ENCODE measurements at places on chromosomes 7 and 10.

DNA sequence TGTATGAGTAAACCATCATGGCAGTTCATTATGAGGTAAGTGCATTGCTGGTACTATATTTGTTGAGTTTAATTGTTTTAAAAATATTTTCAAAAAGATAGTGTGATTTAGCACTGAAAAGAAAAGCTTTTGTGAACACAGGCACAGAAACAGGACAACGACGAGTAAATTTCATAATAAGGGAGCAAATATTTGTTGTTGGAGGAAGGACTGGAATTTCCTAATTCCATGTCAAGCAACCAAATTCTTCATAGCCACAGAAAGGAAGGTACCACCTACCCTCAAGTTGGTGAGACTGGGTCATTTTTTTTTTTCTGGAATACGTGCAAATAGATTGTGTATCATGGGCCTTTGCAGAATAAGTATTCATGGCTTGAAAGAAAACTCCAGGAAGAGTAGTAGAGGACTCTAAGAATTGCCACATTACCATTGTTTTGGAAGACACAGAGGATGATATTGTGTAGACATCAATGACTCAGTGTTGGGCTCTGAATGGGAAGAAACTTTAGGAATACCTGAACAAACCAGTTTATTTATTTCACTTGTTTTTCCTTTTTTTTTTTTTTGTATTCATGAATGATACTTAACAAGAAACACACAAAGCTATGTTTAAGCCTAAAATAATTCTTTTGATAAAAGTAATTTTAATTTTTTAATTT, 7.8 kb downstream of the UBE2D4 start:
- DNase-seq, result no peak

GRCh38 chr10:44651834-44652233, 259.3 kb upstream of the TMEM72 start:
- no peak for DNase-seq

DNA sequence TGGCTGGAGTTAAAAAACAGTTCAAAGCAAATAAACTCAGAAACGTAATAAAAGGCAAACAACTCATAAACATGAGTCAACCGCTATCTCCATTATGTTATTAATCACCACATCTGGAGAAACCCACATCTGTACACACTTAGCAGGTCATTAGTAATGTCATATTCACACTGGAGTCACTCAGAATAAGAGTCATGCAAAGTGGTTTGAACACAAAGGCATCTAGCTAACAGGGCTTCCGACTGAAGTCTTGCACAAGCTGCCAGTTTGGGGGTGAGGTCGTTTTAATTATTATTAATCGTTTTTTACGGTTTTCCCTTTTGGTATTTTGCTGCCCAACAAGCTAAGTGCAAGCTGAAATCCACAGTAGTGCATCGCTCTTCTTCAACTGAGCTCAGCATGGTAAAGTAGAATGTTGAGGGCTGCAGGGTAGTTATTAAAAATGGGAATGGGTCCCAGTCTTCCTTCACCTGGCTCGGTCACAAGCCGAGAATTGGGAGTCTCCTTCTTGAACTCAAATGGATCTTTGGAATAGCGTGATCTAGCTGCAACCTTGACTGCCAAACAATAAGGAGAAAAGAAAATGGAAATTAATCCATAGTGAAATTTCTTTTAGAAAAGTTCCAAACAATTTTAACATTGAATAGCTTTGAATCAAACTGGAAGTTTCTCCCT, 663.5 kb downstream of the KCNMA1 start:
- no peak for DNase-seq

DNA sequence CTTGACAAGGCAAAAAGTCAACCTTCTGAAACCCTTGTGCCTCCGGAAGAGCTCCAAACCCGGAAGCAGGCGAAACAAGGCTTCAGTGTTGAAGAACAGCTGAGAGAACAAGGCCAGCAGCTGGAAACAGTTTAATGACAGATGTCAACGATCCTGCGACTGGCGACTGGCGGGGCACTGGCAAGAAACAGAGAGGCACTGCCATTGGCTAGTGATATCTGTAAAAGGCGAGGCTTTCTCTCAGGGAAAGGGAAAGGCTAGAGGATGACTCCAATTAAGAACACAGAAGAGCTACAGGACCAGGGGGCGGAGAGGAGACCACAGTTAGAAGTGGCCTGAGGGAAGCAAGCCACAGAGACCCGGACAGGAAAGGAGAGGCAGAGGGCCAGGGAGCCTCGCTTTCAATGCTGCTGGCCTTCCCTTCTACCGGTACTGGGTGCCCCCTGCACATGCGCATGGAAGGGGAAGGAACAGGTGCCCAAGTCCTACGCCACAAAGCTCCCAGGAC, 19.4 kb downstream of the ITGB1 start:
- no peak for DNase-seq

DNA sequence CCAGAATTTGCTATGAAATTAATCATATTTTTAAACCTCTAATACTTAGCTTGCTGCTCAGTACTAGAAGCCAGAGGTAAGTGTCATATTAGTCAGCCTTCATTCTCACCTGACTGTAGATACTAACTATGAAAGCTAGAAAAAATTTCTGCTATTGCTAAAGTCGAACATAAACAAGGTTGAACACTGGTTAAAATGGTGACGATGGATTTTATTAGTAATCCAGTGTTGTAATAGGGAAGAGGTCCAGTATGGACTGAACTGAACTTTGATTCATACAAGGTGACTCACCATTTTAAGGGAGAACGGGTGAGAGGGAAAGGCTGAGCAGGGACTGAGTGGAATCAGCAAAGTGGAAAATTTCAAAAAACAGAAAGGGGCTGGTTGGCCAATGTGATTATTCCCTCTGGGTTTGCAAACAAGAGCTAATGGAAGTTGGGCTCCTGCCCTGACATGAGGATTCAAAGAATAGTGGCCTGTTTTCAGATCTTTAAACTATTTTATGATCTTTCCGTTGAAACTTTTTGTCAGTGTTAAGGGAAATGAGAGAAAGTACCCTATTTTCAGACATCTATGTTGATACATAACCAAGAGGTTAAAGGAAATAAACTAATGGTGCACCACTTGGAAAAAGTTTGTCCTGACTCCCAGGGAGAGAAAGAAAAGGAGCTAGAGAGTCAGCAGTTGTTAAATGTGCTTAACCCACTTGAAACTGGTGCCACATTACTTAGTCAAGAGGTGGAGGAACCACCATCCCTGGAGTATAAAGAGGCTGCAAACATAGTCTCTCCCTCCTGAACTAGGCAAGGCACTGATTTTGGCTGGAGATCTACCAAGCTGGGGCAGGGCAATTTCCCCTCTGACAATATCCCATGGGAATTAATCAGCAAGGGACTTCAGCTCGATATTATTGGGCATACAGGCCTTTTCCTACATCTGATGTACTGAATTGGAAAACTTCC, 15.3 kb upstream of the AKR1C1 start:
- DNase-seq, result no peak

DNA sequence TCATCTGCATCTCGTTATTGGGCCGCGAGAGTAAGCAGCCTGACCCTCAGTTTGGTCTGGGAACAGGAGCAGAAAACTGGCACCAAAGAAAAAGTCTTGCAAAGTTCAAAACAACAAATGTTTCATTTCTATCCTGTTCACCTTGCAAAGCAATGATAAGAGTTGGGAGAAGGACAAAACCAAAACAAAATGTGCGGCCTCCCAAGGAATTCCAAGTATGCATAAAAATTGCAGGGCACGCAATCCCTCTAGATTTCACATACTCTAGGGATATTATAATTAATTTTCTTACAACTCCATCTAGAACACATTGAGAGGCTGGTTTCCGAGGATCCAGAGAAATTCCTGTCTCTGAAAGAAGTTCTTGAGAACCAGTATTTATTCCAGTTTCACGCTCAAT, 20.1 kb downstream of the CHUK start:
- DNase-seq, result no peak

Data from activated naive CD4-positive, alpha-beta T cell treated with Interleukin-2 at 50 U/mL for 16 hours (primary cell).